ENCODE measurements at places on chromosomes 11 and 22.

DNA sequence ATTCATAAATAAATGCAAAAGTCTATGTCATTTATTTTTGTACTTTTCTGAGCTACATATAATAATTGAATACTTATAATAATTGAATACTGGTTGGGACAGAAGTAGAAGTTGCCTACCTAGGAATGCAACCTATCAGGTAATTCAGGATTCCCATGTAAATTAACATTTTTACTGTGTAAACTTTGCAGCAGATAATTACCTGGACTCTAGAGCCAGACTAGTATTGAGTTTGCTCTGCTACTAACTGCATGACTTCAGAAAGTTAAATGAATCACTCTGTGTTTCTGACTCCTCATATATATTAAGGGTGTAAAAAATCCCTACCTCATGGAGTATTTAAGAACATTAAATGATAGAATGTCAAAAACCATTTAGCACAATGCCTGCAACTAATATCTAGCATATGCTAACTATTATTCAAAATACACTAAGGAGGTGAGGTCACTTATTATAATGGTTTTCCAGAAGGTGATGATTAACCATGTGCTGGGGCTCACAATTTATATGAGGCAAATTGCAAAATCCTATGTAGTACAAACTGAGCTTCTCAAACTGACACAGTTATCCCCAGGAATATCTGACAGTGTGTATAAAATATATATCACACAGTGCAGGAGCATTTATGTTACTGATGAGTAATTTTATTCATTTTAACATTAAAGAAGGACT lies 138.1 kb upstream of the ANO3 start:
- DNase-seq, result no peak

DNA sequence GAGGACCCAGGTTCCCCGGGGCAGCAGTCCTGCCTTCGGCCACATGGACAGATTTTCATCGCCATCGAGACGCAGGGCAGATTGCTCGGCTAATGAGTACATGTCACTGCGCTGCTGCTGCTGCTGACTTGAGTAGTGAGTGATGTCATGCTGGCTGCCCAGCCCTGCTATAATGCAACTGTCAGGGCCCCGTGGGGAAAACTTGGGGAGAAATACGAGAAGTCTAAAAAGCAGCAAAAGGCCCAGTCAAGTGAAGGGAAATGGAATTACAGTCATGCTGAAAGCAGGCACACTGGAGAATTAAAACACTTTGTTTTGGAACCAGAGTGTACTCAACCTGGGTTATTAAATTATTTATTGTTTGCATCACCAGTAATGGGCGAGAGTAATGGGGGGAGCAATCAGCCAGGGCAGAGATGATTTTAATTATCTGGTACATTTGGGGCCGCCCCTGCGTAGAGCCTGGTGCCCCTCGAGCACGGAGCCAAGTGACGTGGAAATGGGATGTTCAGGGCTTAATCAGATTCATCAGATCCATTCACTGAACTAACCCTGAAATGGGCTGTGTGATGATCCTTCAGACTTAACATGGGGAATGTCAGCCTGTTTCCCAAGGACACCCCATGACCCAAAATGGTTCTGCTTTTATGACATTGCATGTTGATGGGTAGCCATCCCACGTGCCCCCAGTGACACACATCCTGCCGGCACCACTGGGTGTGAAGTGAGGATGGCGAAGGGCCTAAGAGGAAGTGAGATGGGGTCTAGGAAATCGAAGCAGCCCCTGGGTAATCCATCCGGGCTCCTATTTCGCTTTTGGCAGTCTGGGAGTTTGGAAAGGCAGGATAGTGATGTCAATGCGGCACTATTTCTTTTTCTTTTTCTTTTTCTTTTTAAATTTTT lies 241.6 kb upstream of the CADM1 start:
- peak; percentile 36 for DNase-seq

DNA sequence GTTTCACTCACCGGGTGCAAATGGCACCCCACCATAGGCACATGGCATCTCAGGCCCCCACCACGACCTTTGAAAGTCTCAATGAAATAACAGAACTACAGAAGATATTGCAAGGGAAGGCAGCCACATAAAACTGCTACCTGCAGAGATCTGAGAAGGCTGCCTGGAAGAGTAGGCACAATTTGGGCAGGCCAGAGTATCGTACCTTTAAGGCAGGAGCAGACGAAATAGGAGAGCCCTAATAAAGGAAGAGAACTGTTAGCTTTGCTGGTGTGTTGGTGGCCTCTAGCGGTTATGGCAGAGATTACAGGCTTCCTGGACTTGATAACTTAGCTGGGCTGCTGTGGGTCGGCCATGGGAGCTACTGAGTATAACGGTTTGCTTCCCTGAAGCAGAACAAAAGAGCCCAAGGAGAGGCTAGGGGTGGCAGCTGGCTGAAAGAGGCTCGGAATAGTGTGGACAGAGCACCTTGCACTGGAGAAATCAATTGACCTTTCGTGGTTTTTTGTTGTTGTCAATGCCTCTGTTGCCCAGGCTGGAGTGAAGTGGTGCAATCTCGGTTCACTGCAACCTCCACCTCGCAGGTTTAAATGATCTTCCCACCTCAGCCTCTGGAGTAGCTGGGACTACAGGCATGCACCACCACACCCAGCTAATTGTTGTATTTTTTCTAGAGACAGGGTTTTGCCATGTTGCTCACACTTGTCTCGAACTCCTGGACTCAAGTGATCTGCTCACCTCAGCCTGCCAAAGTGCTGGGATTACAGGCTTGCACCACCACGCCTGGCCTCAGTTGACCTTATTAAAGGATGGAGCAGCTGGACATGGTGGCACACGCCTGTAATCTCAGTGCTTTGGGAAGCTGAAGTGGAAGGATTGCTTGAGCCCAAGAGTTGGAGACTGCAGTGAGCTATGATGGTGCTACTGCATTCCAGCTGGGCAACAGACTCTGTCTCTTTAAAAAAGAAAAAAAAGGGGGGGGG lies 4.8 kb downstream of the SDF2L1 start:
- DNase-seq, result peak; percentile 89

- no peak for DNase-seq
Measured at GRCh38 chr11:103798026-103798425, 238.4 kb upstream of the DDI1 start.

- DNase-seq, result no peak
Measured at GRCh38 chr22:49668402-49668801, 159.3 kb downstream of the BRD1 start.

DNA sequence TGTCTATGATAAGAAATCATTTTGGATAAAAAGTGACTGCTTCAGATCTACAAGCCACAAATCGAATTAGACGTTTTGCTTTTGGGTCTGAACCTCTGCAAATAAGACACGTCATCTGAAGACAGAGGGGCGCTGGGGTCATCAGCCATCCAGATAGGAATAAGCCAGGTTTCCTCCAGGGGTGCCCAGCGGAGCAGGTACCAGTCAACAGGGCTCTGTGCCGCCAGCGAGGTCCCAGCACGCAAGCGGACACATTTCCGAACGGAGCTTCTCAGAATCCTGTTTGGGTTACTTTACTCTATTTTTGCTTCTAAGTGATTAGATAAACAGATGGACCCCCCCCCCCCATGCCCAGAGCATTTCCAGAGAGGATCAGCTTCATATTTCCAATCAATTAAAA lies 873.8 kb downstream of the BRD1 start:
- no peak for DNase-seq

DNA sequence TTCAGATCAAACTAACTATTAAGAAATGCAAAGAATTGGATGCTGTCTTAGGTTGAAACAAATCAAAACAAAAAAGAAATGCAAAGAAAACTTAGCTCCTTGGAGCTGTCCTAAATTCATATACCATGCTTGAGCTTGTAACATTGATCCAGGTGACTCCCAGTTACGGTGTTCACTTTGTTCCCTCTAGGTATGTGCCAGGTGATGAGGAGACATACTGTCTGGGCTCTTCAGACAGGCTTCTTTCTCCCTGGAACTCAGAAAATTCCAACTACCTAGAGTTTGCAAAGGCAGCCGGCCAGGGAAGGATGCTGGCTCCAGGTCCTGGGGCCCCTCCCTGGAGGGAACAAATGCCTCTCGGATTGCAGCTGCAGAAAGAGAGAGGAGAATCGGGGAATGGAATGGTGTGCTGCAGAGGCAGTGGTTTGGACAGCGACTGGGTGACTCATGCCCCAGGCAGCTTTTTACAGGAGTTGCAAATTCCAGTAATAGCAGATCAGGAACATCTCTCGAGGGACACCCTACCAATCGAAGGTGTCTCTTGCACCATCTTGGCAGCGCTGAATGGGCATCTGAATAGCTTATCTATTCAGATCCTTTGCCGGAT lies 12.3 kb upstream of the ASPHD2 start:
- peak; percentile 62 for DNase-seq

GRCh38 chr11:114664641-114665040 lies 13.7 kb upstream of the NXPE2 start:
- DNase-seq, result no peak

GRCh38 chr22:27142286-27142685 lies 484.9 kb downstream of the MIAT start:
- no peak for DNase-seq

GRCh38 chr11:128608746-128609407 lies 21.5 kb upstream of the ETS1 start:
- no peak for DNase-seq

GRCh38 chr11:100883830-100884229 lies 196.7 kb downstream of the ARHGAP42 start:
- no peak for DNase-seq

GRCh38 chr22:45608763-45609180 lies 62.9 kb upstream of the ATXN10 start:
- DNase-seq, result no peak

GRCh38 chr22:17832665-17833064 lies 58.4 kb upstream of the BID start:
- DNase-seq, result no peak

- no peak for DNase-seq
Measured at GRCh38 chr11:81725701-81726100, 1008.0 kb downstream of the FAM181B start.

GRCh38 chr11:95702526-95702925 lies 87.1 kb downstream of the FAM76B start:
- no peak for DNase-seq

DNA sequence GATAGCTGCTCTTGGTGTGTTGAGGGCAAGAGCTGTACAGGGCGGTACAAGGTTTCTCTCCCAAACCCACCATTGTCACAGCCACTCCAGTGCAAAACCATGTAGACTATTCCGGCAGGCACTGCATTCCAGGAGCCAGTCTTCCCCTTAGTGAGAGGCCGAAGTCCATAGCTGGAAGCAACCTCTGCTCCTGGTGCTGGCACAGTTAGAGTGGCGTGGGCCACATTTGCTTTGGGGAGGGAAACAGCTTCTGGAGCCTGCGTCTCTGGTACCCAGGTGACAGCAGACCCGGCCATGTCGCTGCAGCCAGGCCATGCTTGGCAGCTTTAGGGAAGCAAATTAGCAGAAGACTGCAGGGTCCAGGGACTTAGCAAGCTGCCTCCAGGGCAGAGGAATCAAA lies 788.0 kb downstream of the BRD1 start:
- no peak for DNase-seq

DNA sequence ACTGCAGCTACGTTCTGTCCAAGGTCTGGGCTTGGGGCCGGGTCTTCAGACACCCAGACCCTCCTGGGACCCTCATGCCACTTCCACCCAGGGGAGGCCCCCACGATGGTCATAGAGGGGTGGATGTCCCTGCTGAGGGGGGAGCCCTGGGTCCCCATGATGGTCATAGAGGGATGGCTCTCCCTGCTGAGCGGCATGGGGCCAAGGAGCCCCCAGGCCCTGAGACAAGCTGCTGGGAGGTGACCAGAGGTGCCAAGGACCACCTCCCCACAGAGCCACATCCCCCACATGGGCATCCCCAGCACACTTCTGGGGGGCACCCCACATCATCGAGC lies 7.2 kb downstream of the MUC5B start:
- no peak for DNase-seq

DNA sequence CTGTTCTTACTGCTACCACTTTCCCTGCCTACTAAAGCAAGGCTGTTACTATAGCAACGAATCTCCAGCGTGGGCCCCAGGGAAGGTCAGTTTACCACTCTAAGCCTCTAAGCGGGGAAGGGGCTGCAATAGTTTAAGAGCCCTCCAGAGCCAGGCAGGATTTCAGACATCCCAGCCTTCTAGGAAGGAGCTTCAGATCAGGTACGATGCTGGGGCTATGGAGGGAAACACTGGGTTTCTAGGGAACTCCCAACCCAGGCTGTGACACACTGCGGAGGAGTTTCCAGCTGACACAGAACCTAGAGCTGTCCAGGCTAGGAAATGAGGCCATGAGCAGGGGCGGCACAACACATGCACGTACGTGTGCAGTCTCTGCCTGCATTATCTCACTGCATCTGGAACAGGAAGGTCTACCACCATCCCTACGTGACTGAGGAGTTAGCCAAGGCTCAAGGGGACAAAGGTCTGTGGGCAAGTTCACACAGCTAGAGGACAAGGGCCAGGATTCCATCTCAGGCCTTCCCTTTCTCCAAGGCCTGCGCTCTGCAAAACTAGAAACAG lies 20.4 kb downstream of the HPS4 start:
- peak; percentile 66 for DNase-seq
